ENCODE measurements at places on chromosomes 2 and 18.

- DNase-seq = peak; percentile 29
- no peak overlapping the region for H3K4me3 ChIP-seq
- no peaks in the 10 kb centered on the region for H3K27me3 ChIP-seq
- H3K27ac ChIP-seq = no peak overlapping the region
- no peaks in the 10 kb centered on the region for H3K36me3 ChIP-seq
- no peaks in the 10 kb centered on the region for H3K4me1 ChIP-seq
Observed at GRCh38 chr2:60260639-60261296, 292.7 kb downstream of the BCL11A start.

GRCh38 chr2:232626584-232626983 is 6.8 kb upstream of the EFHD1 start:
- peaks cover 4% of the 10 kb centered on the region for H3K4me1 ChIP-seq
- H3K27me3 ChIP-seq = no peaks in the 10 kb centered on the region
- H3K36me3 ChIP-seq = no peaks in the 10 kb centered on the region
- H3K27ac ChIP-seq = no peak overlapping the region

- H3K27ac ChIP-seq = no peak overlapping the region
- H3K27me3 ChIP-seq = no peaks in the 10 kb centered on the region
- peaks cover 4% of the 10 kb centered on the region for H3K4me1 ChIP-seq
Observed at GRCh38 chr2:162007447-162008040, 66.5 kb downstream of the DPP4 start.

DNA sequence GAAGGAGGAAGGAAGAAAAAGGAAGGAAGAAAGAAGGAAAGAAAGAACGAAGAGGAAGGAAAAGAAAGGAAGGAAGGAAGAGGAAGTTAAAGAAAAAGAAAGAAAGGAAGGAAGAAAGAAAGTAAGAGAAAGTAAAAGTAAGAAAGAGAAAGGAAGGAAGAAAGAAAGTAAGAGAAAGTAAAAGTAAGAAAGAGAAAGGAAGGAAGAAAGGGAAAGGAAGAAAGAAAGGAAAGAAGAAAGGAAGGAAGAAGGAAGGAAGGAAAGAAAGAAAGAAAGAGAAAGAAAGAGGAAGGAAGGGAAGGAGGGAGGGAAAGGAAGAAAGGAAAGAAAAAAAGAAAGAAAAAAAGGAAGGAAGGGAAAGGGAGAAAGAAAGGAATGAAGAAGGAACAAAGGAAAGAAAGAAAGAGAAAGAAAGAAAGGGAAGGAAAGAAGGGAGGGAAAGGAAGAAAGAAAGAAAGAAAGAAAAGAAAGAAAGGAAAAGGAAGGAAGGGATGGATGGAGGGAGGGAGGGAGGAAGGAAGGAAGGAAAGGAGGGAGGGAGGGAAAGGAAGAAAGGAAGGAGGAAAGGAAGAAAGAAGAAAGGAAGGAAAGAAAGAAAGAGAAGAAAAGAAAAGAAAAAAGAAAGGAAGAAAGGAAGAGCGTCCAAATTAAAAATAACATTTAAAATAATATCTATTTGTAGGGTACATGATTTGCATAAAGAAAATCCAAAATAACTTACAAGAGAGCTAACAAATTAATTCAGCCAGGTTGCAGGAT is 827.9 kb downstream of the TSN start:
- H3K36me3 ChIP-seq = no peaks in the 10 kb centered on the region
- no peaks in the 10 kb centered on the region for H3K27me3 ChIP-seq
- no peaks in the 10 kb centered on the region for H3K4me1 ChIP-seq
- H3K4me3 ChIP-seq = no peak overlapping the region
- no peak for DNase-seq
- H3K27ac ChIP-seq = no peak overlapping the region

- H3K27me3 ChIP-seq = no peaks in the 10 kb centered on the region
- no peak overlapping the region for H3K4me3 ChIP-seq
- H3K36me3 ChIP-seq = no peaks in the 10 kb centered on the region
- no peak overlapping the region for H3K27ac ChIP-seq
- no peak for DNase-seq
Observed at GRCh38 chr2:200667413-200667812, 81.6 kb downstream of the AOX1 start.

DNA sequence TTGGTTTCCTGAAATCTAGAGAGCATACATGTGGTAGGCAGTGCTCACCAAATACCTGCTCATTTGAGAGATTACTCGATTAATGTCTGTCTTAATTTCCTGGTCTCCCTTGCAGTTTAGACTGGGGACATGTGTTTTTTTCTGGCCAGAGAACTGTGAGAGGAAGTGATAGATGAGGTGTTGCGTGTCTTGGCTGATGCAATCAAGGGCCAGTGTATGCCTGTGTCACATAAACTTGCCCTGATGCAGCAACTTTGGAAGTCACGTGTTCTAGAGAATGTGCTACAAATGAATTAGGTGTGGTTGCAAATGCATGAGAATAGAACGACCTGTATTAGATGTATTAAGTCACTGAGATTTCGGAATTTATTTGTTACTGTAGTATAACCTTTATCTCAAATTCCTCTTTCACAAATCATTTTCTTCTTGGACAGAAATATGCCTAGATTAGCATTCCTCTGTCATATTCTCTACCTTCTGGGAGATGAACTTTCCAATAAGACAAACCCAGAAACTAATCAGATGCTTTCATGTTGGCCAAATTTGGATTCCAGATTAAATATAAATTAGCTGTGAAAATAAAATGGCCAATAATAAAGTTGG is 9.9 kb upstream of the IL1A start:
- peaks cover 27% of the 10 kb centered on the region for H3K4me1 ChIP-seq
- H3K4me3 ChIP-seq = no peak overlapping the region
- no peaks in the 10 kb centered on the region for H3K27me3 ChIP-seq
- no peak overlapping the region for H3K27ac ChIP-seq
- H3K36me3 ChIP-seq = no peaks in the 10 kb centered on the region

- no peak overlapping the region for H3K27ac ChIP-seq
- H3K4me3 ChIP-seq = no peak overlapping the region
- H3K36me3 ChIP-seq = no peaks in the 10 kb centered on the region
- no peaks in the 10 kb centered on the region for H3K4me1 ChIP-seq
- H3K27me3 ChIP-seq = no peaks in the 10 kb centered on the region
Observed at GRCh38 chr2:13558368-13558767, 841.6 kb downstream of the TRIB2 start.

GRCh38 chr2:209425471-209426071 is 1.7 kb downstream of the MAP2 start:
- no peaks in the 10 kb centered on the region for H3K36me3 ChIP-seq
- no peak overlapping the region for H3K27ac ChIP-seq
- H3K4me1 ChIP-seq = peaks cover 30% of the 10 kb centered on the region

DNA sequence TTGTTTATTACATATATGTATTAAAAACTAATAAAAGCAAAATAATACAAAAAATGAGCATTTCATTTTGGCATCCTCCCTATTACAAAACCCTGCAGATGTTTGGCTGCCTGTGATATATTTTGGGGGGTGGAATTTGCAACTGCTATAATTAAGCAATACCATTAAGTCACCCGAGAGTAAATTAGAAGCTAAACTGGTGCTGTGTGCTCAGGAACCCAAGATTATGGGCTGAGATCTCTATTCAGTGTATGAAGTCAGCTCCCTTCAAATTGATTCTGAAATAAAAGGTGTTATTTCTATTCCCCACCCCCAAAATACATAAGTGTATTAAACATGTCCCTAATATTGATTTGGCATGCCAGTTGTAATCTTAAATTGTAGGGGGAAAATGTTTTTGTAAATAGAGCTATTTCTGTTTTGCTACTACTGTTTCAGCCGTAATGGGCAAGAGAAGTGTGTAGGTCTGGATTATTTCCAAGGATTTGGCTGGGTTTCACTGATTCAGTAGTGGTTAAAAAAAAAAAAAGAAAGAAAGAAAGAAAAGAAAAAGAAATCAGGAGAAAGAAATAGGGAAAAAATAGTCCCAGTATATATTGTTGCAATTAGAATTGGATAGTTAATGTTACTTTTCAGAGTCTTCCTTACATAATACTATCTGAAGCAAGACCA is 110.9 kb downstream of the SS18 start:
- H3K4me1 ChIP-seq = peaks cover 5% of the 10 kb centered on the region
- H3K27me3 ChIP-seq = no peaks in the 10 kb centered on the region
- no peaks in the 10 kb centered on the region for H3K36me3 ChIP-seq

- H3K4me1 ChIP-seq = no peaks in the 10 kb centered on the region
- no peak overlapping the region for H3K27ac ChIP-seq
- H3K36me3 ChIP-seq = peaks cover 88% of the 10 kb centered on the region
- H3K27me3 ChIP-seq = no peaks in the 10 kb centered on the region
- DNase-seq = no peak
Observed at GRCh38 chr2:37110306-37111212, 26.2 kb downstream of the GPATCH11 start.

- no peak overlapping the region for H3K27ac ChIP-seq
- no peak for DNase-seq
- peaks cover under 1% of the 10 kb centered on the region for H3K4me1 ChIP-seq
- H3K27me3 ChIP-seq = no peaks in the 10 kb centered on the region
Observed at GRCh38 chr2:237199577-237199976, 113.9 kb downstream of the COPS8 start.

GRCh38 chr2:198065322-198065721 is 260.9 kb downstream of the PLCL1 start:
- H3K4me1 ChIP-seq = peaks cover 28% of the 10 kb centered on the region
- no peak overlapping the region for H3K27ac ChIP-seq
- H3K27me3 ChIP-seq = no peaks in the 10 kb centered on the region
- H3K36me3 ChIP-seq = no peaks in the 10 kb centered on the region
- H3K4me3 ChIP-seq = no peak overlapping the region
- no peak for DNase-seq

DNA sequence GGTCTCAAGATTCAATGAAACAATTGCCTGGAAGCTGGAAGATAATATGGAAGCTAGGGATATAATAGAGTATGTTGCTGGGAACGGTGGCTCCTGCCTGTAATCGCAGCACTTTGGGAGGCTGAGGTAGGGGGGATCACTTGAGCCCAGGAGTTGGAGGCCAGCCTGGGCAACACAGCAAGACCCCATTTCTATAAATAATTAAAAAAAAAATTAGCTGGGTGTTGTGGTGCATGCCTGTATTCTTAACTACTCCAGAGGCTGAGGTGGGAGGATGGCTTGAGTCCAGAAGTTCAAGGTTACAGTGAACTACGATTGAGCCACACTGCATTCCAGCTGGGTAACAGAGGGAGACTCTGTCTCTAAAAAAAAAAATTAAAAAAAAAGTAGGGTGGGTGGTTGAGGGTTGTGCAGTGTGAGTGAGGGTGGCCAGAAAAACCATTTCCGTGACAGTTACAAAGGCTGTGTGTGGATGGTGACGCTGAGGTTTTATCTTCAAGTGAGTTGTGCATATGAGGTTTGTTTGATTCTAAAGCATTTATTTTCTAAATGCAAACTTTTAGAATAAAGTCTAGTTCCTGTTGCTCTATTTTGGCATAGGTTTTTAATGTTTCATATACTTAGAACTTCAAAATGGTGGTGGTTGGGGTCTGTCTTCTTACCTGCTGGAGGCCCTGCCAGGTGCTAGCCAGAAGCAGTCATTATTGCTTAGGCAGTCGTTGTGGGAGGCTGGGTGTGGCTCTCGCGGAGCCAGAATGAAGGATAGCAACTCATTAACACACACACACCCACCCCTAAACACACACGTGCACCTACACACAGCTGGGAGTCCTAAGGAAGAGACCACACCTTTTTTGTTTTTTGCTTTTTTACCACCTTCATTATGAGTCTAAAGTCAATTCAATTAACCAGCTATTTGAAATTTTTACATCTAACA is 4.7 kb upstream of the IL1R2 start:
- no peak for DNase-seq
- no peaks in the 10 kb centered on the region for H3K27me3 ChIP-seq
- peaks cover 7% of the 10 kb centered on the region for H3K4me1 ChIP-seq
- H3K27ac ChIP-seq = no peak overlapping the region
- no peak overlapping the region for H3K4me3 ChIP-seq
- no peaks in the 10 kb centered on the region for H3K36me3 ChIP-seq

- peaks cover 56% of the 10 kb centered on the region for H3K27me3 ChIP-seq
- H3K27ac ChIP-seq = no peak overlapping the region
Observed at GRCh38 chr2:26697425-26697824, 4.9 kb downstream of the KCNK3 start.

- peaks cover 36% of the 10 kb centered on the region for H3K27me3 ChIP-seq
- DNase-seq = no peak
- no peak overlapping the region for H3K27ac ChIP-seq
- no peak overlapping the region for H3K4me3 ChIP-seq
- H3K36me3 ChIP-seq = no peaks in the 10 kb centered on the region
Observed at GRCh38 chr2:130894326-130894942, 57.7 kb downstream of the ARHGEF4 start.

GRCh38 chr18:75157851-75158250 is 51.1 kb downstream of the PTGR3 start:
- no peaks in the 10 kb centered on the region for H3K4me1 ChIP-seq
- DNase-seq = no peak
- no peak overlapping the region for H3K4me3 ChIP-seq
- H3K36me3 ChIP-seq = no peaks in the 10 kb centered on the region
- no peak overlapping the region for H3K27ac ChIP-seq

- no peaks in the 10 kb centered on the region for H3K4me1 ChIP-seq
- peaks cover 99% of the 10 kb centered on the region for H3K36me3 ChIP-seq
- no peak for DNase-seq
- H3K27me3 ChIP-seq = no peaks in the 10 kb centered on the region
Observed at GRCh38 chr2:231069379-231070054, 12.8 kb downstream of the PSMD1 start.

DNA sequence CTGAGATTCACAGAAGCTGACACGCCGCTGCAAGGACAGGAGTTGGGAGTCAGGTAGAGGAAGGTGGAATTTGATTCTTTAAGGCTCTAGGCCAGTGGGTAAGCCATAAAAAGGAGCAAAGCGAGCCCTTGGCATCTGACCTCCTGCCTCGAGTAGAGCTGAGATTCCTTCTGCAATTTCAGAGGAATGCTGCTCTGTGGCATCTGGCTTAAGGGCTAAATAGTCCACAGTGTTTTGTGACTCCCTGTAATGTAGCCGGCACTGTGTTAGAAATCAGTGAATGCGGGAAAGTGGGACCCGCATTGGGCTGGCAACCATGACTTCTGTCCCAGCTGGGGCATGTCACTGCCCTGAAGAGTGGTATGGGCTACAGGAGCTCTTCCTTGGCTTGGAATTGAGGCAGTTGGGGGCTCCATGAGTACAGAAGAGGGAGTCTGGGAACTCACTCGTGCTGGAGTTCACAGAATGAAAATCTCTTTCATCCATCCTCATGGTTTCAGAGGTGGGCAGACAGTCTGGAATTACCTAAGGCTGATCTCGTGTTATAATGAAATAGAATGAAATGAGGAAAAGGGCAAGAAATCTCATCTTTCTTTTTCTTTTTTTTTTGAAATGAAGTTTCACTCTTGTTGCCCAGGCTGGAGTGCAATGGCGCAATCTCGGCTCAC is 12.7 kb upstream of the MYCN start:
- no peak for DNase-seq
- no peak overlapping the region for H3K27ac ChIP-seq
- no peaks in the 10 kb centered on the region for H3K27me3 ChIP-seq
- no peak overlapping the region for H3K4me3 ChIP-seq
- H3K4me1 ChIP-seq = no peaks in the 10 kb centered on the region

DNA sequence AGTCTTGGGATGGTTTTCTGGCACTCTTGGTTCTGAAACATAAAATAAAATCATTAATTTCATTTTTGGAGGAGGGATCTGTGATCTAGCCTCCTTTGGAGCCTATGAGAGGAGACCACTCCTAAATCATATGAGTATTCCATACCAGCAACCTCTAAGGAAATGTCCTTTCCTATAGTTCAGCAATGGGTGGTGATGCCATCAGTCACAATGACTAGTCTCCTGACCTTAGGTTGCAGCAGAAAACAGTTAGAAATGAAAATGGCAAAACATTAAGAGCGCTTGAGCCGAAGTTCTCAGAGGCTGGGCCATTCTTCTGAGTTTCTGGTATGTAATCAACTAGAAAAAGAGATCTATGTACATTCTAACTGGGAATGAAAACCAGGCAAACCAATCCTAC is 56.5 kb downstream of the TMEM247 start:
- H3K36me3 ChIP-seq = no peaks in the 10 kb centered on the region
- DNase-seq = no peak
- H3K27me3 ChIP-seq = no peaks in the 10 kb centered on the region
- no peak overlapping the region for H3K4me3 ChIP-seq

All from heart right ventricle (tissue), 16 donors.